ENCODE measurements at places on chromosomes 5 and 9.

GRCh38 chr5:7878381-7878873, 9.5 kb downstream of the MTRR start:
- DNase-seq = no peak

DNA sequence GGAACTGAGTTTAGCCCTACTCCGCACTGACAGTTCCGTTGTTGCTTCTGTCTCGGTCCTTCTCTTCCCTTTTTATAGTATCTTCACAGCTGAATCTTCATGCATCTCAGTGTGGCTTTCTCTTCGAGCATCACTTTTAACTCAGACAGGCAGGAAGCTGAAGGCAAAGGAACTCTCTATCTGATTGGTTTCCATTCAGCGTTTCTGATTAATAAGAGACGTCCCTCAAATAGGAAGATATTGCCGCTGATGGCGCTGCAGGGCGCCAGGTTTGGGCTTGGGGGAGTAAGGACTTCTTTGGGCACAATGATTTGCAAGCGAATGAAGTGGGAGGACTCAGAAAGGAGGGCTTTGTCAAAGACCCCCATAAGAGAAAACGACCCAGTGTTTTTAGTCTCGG, at the start of gene CDH9:
Gene CDH9 (minus strand): TSS at position 111 of the 400 bp plus-strand sequence. CDS start 50,253 bp downstream, outside the sequence.
- DNase-seq = no peak

- no peak for DNase-seq
Measured at GRCh38 chr5:153352685-153353219, 137.7 kb upstream of the GRIA1 start.

DNA sequence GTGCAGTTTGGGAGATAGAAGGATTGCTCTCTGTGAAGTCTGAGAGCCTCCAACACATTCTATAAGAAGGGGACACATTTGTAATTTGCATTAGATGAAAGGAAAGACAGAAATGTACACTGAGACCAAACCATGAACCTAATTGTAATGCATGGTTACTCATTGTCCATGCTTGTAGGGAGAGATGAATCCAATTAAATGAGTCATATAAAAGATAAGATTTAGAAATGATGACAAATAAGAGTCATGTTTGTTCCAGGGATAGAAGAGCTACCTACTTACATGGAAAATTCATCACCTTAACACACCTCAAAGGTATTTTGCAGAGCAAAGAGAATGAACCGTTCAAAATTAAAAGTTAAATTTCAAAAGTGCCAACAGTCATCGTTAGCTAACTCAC, 85.1 kb downstream of the FBXL7 start:
- DNase-seq = no peak

GRCh38 chr5:118984602-118985001, 3.7 kb downstream of the DTWD2 start:
- DNase-seq = no peak

DNA sequence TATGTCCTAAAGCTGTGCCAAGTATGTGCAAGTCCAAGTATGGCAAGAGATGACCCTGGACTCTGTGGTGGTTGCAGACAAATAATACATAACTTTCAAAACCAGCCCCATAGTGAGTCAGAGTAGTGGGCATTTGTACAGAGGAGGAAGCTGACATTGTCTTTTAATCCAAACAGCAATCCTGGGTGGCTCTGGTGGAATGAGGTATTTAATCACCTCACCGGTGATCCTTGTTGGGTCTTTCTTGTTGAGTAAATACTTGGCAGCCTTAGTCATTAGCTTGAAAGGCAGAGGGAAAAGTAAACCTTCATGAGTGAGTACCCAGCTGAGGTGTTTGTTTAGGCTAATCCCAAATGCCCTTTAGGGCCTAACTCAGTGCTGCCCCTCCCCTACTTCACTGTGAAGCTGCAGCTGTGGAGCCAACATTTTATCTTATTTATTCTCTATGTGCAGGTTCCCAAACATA, 148.7 kb upstream of the SLC12A2 start:
- DNase-seq = no peak

DNA sequence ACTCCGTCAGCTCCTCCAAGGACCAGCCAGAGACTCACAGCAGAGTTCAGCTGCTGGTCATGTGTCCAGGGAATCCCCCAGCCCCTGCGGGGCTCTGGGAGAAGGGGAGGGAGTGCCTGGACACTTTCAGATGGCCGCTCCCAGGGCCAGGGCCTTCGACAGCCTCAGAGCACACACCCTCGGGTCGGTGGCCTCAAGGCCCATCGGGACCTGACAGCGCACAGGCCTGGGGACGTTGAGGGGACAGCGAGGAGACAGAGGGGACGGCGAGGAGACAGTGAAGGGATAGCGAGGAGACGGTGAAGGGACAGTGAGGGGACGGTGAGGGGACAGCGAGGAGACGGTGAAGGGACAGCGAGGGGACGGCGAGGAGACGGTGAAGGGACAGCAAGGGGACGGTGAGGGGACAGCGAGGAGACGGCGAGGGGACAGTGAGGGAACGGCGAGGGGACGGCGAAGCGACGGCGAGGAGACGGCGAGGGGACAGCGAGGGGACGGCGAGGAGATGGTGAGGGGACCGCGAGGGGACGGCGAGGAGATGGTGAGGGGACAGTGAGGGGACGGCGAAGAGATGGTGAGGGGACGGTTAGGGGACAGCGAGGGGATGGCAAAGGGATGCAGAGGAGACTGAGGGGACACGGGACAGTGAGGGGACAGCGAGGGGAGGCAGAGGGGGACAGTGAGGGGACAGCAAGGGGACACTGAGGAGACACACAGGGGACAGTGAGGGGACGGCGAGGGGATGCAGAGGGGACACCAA, 47.3 kb downstream of the SLC12A7 start:
- no peak for DNase-seq

GRCh38 chr9:91101611-91102168, 260.0 kb downstream of the AUH start:
- DNase-seq = peak; percentile 60

DNA sequence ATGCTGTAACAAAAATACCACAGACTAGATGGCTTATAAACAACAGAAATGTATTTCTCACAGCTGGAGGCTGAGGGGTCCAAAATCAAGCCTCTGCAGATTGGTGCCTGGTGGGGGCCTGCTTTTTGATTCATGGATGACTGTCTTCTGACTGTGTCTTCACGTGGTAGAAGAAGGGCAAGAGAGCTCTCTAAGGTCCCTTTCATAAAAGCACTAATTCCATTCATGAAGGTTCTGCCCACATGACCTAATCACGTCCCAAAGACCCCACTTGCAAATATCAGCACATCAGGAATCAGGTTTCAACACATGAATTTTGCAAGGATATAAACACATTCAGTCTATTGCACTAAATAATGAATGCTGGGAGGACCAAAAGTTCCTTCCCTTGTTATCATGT, 278.4 kb downstream of the MARCHF11 start:
- DNase-seq = no peak

GRCh38 chr5:36441280-36441679, 139.6 kb upstream of the RANBP3L start:
- no peak for DNase-seq

GRCh38 chr9:69355232-69355631, 30.2 kb downstream of the ENTREP1 start:
- no peak for DNase-seq

DNA sequence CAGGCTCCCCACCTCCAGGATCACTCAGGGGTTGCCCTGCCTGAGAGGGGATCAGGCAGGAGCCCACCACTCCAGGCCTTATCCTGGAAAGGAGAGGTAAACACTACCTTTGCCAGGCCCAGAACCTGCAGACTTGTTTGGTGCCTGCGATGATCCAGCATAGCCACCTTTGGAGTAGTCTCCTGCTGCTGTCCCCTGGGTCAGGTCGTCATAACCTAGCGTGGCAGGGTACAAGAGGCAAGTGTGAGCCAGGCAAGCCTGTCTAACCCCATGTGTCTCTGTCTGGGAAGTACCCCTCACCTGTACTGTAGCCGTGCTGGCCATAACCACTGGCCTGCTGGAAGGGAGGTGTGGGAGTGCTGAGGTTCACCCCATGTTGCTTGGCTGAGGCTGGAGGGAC, 106.1 kb downstream of the UBE2R2 start:
- no peak for DNase-seq

DNA sequence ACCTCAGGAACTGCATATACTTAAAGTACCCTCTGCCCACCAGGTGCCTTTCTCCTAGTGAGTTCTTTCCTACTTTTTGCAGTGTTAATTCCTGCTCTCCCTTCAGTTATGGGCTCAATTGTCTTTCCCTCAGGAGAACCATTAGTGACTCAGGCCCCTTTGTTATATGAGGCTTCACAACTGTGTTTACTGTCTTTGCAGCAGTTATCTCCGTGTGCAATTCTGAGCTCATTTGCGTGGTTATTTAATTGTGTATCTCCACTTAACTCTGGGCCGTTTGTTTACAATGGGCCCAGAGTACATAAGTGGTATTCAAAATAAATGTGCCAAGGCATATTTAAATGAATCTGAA, 9.6 kb downstream of the FBXO38 start:
- no peak for DNase-seq

DNA sequence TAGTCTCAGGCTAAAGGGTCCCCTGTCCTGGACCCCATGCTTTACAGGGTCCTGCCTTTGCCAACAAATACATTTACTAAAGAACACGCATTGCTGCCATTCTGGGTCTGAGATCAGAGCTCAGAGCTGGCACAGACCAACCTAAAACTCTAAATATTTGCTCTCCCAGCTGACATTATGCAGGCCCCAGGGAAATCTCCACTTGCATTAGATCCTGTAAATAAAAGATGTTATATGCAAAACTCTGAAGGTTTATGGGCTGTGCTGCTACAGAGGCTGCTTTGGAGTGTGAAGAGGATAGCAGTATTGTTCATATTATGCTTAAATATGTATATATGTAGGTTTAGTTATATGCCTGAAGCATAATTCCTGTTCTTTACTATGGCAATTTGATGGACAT, 35.9 kb upstream of the RANBP3L start:
- no peak for DNase-seq

DNA sequence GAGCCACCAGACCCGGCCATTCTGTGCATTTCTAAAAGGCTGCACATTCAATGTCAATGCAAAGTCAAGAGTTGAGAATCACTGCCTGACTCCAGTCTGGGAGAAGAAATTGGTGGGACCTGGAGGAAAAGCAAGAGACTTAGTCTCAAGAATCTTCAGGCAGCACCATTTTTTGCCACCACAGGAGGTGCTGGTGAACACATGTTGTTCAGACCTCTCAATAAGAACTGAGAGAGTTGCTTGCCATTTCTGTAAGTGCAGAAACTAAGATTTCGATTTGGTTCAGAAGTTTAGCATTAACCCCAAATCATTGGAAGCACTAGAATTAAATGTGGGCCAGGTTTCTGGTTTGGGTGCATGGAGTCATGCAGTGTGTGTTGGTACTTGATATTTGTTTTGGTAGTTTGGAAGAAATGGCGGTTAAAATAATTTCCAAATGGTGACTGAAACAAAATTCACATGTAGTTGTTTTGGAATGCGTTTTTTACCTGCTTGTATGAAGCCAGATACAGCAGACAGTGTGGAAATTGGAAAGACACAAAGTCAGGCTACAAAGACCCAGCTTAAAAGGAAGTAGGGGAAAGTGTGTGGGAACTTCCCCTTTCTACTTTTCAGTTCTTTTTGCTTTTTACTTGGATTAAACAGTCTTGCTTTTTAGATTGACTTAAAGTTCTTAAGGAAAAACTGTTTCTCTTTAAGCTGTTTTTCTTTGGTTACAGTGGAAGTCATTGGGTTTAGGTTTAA, 20.4 kb downstream of the PDE8B start:
- no peak for DNase-seq

- DNase-seq = no peak
Measured at GRCh38 chr9:76366275-76366674, 28.0 kb downstream of the RFK start.

DNA sequence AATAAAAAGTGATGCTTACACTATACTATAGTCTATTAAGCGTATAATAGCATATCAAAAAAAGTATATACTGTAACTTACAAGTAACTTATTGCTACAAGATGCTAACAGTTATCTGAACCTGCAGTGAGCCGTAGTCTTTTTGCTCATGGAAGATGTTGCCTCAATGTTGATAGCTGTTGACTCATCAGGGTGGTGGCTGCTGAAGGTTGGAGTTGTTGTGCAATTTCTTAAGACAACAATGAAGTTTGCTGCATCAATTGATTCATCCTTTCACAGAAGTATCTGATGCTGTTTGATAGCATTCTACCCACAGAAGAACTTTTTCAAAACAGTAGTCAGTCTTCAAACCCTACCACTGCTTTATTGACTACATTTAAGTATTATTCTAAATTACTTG, 7.8 kb upstream of the C9orf40 start:
- no peak for DNase-seq

DNA sequence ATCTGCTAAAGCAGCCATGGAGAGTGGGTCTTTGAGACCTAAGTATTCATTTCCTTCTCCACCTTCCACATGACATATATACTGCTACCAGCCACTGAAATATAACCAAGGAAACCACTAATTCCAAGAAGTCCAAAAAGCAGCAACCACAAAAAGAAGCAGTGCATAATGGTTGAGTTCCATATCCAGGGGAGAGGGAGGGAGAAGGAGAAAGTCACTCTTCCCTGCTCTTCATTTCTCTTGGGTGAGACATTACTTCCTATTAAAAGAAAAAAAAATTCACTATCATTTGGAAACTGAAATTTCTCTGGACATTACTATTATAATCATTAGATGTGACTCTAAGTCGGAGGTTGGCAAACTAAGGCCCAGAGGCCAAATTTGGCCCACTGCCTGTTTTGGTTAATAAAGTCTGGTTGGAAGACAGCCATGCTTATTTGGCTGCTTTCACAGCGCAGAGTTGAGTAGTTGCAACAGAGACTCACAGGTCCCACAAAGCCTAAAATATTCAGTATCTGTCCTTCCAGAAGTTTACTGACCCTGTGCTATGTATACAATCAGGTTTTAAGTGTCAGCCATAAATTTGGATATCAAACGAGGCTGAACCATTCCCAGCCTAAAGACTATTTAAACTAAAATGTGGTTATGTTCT, 168.6 kb downstream of the MPDZ start:
- DNase-seq = no peak

DNA sequence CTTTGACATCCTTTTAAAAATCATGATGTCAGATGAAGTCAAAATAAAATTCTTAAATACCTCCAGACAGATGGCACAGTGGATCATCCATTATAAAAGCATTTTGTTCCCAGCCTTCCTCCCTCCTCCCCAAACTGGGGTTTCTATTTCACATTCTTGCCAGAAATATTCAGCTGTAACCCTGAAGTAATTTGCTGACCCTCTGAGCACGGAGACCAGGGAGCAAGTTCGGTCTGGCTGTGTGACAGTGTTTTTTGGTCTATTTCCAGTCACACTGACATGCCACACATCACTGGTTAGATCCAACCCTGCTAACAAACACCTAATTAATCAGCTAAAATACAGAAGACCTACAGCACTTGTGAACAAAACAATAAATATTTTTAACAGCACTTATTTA, 126.2 kb upstream of the DMRT1 start:
- DNase-seq = no peak

GRCh38 chr5:52800394-52801213, 12.9 kb downstream of the ITGA1 start:
- DNase-seq = peak; percentile 12

GRCh38 chr5:75574791-75575190, 36.5 kb upstream of the ANKDD1B start:
- DNase-seq = no peak

- DNase-seq = no peak
Measured at GRCh38 chr9:136264031-136264430, 18.4 kb upstream of the QSOX2 start.

- no peak for DNase-seq
Measured at GRCh38 chr9:121305269-121305994, 37.5 kb downstream of the GSN start.
